ENCODE measurements at places on chromosomes 1 and 21.
A peak's percentile ranks its signal among the peaks of the same experiment; 100 is the strongest.

GRCh38 chr1:7694600-7695496, 76.2 kb upstream of the VAMP3 start:
- no peak for DNase-seq

- DNase-seq, result no peak
Measured at GRCh38 chr1:25095635-25096200, 136.6 kb downstream of the SYF2 start.

DNA sequence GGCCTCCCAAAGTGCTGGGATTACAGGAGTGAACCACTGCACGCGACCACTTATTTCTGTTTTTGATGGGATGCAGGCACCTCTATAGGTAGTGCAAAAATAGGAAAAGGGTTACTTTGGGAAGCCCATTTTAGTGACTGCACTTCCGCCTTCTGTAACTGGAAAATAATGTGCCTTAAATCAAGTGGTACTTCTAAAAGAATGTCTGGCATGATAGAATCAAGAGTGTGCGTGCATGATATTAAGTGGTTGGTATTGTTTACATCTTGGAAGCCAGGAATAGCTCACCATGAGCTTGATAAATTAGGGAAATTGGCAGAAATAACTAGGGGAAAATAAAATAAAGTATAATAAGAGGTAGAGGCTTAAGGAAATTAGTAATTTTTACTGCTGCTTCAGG, 1067.0 kb downstream of the ADGRL2 start:
- DNase-seq, result no peak

- DNase-seq, result no peak
Measured at GRCh38 chr1:78088486-78088885, 42.7 kb downstream of the GIPC2 start.

DNA sequence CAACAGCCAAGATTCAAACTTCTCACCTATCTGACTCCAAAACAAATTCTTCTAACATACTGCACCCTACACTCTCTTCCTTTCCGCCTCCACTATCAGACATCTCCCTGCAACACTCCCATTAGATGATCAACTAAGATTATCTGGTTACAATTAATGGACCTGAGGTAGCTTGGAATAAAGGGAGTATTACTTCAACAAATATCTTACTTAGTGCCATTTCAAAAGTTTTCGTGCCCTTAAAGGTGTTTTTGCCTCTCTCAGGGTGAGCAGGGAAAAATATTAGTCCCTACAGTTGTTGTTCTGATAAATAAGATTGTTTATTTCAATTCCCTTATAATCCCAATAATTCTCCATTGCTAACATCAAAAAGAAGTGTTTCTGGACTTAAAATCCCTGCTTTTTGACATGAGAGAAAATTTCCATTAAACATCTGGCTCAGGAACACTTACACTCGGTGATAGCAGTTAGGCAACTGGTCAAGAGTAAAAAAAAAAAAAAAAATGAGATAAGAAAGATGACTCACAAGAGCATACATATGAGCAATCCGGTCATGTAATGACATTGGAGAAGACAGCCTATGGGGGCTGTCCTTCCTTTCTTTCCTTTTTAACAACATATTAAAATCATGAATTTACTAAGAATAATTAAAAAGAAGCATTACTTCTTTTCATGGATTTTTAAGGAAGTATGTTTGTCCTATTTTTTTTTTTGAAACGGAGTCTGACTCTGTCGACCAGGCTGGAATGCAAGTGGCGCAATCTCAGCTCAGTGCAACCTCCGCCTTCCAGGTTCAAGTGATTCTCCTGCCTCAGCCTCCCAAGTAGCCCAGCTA, 7.6 kb downstream of the RSBN1 start:
- peak; percentile 59 for DNase-seq

DNA sequence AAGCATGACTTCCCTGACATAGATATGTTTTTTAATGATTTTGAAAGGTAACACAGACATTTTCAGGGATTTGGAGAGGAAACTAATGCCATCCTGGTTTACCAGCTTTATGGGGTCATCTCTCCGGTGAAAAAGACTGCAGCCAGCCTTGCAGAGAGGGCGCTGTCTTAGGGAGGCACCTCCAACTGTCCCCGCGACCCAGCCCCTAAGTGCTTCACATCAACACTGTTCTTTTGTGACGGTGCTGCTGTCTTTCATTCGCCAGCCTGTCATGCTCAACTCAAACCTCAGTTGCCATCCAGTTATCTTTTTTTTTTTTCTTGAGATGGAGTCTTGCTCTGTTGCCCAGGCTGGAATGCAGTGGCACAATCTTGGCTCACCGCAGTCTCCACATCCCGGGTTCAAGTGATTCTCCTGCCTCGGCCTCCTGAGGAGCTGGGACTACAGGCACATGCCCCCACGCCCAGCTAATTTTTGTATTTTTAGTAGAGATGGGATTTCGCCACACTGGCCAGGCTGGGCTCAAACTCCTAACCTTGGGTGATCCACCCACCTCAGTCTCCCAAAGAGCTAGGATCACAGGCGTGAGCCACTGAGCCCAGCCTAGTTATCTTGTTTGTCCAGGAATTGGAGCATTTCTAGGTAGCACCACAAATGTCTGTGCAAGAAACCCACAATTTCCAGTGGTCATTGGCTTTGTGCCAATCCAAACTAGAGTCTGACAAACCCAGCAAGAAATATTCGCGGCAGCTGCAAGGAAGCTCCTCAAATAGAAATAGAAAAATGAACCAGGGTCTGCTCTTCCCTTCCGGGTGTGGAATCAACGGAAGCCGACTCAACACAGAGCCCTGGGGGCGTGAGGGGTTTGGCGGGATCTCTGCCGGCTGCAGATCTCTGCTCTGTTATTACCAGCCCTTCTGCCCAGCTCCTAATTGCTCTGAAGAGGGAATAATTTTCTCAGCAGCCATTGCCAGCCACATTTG, 24.2 kb downstream of the PDE9A start:
- peak; percentile 45 for DNase-seq

GRCh38 chr1:226908913-226909312, 31.2 kb upstream of the COQ8A start:
- no peak for DNase-seq

- no peak for DNase-seq
Measured at GRCh38 chr1:173601588-173601987, 1.3 kb downstream of the SLC9C2 start.
